ENCODE measurements at places on chromosomes 6 and 20.

DNA sequence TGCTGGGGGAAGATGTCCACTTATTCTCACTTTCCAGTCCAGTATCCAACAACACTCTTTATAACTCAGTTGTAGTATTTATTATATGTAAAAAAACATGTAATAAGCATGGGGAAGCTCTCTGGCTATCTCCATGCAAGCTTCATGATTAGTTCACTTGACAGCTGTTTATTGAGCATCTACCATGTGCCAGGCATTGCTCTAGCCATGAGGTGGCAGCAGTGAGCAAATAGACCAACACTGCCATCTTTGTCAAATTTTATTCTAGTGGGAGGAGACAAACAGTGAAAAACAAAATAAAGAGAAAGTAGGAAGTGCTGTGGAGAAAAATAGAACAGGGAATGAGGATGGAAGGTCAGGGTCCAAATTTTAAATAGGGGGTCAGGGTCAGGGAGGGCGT is 131.8 kb downstream of the CFAP61 start:
- DNase-seq = no peak
- H3K4me3 ChIP-seq = no peak overlapping the region
- H3K27ac ChIP-seq = no peak overlapping the region
- H3K4me1 ChIP-seq = peaks cover 1% of the 10 kb centered on the region
- H3K36me3 ChIP-seq = no peaks in the 10 kb centered on the region

DNA sequence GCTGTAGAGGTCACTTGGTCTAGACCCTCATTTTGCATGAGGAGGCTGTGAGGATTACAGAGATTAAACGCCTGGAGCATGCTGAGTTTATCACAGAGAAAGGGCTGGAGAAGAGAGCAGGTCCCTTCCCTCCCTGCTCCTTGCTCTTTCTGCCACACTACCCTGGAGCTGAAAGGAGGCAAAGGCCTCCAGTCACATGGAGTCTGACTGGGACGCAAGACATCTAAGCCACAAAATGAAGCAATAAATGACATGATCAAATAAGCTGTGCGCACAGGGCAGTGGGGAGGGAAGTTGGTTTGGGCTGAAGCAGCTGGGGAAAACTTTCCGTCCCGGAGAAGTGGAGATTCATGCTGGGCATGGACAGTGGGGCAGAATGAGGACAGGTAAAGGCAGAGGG is 33.3 kb downstream of the ATXN1 start:
- peaks cover 17% of the 10 kb centered on the region for H3K4me1 ChIP-seq
- no peak overlapping the region for H3K27ac ChIP-seq
- no peak overlapping the region for H3K4me3 ChIP-seq
- peaks cover 2% of the 10 kb centered on the region for H3K36me3 ChIP-seq
- H3K27me3 ChIP-seq = no peaks in the 10 kb centered on the region

GRCh38 chr6:26516481-26517427 is 16.7 kb downstream of the BTN1A1 start:
- peaks cover 2% of the 10 kb centered on the region for H3K4me1 ChIP-seq
- no peak overlapping the region for H3K4me3 ChIP-seq
- no peaks in the 10 kb centered on the region for H3K27me3 ChIP-seq
- DNase-seq = no peak
- H3K36me3 ChIP-seq = no peaks in the 10 kb centered on the region

GRCh38 chr6:90274451-90275030 is 22.1 kb downstream of the BACH2 start:
- H3K27ac ChIP-seq = no peak overlapping the region
- DNase-seq = no peak
- no peaks in the 10 kb centered on the region for H3K27me3 ChIP-seq
- no peak overlapping the region for H3K4me3 ChIP-seq
- no peaks in the 10 kb centered on the region for H3K36me3 ChIP-seq
- no peaks in the 10 kb centered on the region for H3K4me1 ChIP-seq

DNA sequence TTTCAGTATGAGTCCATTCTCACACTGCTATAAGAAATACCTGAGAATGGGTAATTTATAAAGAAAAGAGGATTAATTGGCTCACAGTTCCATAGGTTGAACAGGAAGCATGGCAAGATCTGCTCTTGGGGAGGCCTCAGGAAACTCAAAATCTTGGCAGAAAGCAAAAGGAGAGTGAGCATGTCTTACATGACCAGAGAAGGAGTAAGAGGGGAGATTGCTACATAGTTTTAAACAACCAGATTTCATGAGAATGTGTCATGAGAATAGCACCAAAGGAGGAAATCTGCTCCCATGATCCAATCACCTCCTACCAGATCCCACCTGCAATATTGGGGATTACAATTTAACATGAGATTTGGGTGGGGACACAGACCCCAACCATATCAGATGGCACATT is 672.4 kb downstream of the HTR1B start:
- no peaks in the 10 kb centered on the region for H3K36me3 ChIP-seq
- no peak for DNase-seq
- H3K4me1 ChIP-seq = no peaks in the 10 kb centered on the region
- no peak overlapping the region for H3K4me3 ChIP-seq
- H3K27me3 ChIP-seq = no peaks in the 10 kb centered on the region

GRCh38 chr6:147648916-147649315 is 140.4 kb downstream of the SAMD5 start:
- no peak overlapping the region for H3K27ac ChIP-seq
- no peaks in the 10 kb centered on the region for H3K4me1 ChIP-seq
- H3K27me3 ChIP-seq = no peaks in the 10 kb centered on the region
- no peaks in the 10 kb centered on the region for H3K36me3 ChIP-seq
- DNase-seq = no peak

DNA sequence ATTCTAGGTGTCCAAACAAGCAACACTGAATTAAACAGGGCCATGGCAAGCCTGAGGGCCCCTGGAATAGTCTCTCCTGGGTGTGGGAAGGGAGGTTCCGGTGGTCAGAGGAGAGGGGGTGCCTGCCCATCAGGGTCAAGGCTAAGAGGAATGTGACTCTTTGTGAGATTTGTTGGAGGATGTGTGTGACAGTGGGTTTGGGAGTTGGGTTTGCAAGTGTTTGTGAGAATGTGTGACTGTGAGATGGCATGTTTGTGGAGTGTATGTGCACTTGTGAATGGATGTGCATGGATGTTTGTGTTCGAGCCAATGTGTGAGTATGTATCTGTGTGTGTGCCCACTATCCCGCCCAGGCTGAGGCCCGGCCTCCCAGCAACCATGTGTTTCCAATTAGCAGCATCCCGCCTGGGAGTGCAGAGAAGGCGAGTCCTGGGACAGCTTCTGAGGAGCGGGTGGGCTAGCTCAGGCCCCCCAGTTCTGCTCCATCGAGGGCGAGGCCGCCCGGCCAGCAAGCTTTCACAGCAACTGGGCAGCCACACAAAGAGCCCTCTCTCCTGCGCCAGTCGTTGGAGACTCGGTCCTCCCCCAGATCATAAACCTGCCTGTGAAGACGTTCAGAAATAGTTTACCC is 12.6 kb downstream of the FOXC1 start:
- peaks cover 56% of the 10 kb centered on the region for H3K27me3 ChIP-seq
- no peak overlapping the region for H3K27ac ChIP-seq
- H3K4me3 ChIP-seq = no peak overlapping the region
- peaks cover 30% of the 10 kb centered on the region for H3K36me3 ChIP-seq
- H3K4me1 ChIP-seq = peaks cover 34% of the 10 kb centered on the region

- no peak within 1 kb of the TSS for H3K27ac ChIP-seq
- H3K27me3 ChIP-seq = no peaks in the 10 kb centered on the region
- H3K4me3 ChIP-seq = peak within 1 kb of the TSS; percentile 86
- DNase-seq = peak; percentile 73
Measured at GRCh38 chr20:25584905-25585704, at the start of gene NINL. Gene NINL (minus strand): TSS chr20:25585531. CDS start chr20:25526587, 58,944 bp downstream.

DNA sequence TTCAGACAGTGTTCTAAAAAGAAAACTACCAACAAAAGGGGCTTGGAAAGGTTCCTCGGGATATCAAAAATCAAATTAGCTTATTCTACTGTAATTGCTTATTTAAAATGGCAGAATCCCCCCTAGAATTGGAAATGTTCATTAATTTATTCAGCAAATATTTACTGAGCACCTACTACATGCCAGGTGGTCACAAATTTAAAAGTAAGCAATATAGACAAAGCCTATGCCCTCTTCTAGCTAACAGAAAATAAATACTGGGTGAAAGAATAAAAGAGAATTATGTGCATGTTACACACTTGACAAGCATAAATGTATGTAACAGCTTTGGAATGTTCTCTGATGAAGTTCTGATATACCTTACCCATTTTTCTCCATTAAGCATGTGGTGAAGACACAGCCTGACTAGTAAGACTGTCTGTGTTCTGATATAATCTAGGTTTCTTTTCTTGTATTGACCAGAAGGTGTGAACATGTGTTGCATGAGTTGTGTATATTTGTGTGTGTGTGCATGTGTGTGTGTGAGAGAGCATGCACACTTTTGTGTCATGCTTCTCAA is 606.7 kb upstream of the CITED2 start:
- no peaks in the 10 kb centered on the region for H3K27me3 ChIP-seq
- H3K36me3 ChIP-seq = no peaks in the 10 kb centered on the region
- peaks cover 1% of the 10 kb centered on the region for H3K4me1 ChIP-seq
- H3K4me3 ChIP-seq = no peak overlapping the region
- peak overlapping the region; percentile 99 for H3K27ac ChIP-seq
